Amniotic stem cell (primary cell): ENCODE measurements at places on chromosomes 4 and X.

GRCh38 chr4:110643096-110643495 is 20.2 kb upstream of the PITX2 start:
- DNase-seq: no peak

- no peak for DNase-seq
Observed at GRCh38 chrX:134749706-134750445, 91.6 kb upstream of the PLAC1 start.

- DNase-seq: no peak
Observed at GRCh38 chr4:140297221-140297570, 76.2 kb upstream of the SCOC start.

GRCh38 chrX:71067712-71068043 is 456 bp downstream of the SNX12 start:
- DNase-seq: no peak

- no peak for DNase-seq
Observed at GRCh38 chr4:131063878-131064277, 1967.9 kb downstream of the C4orf33 start.

GRCh38 chrX:21840193-21840545 is 752 bp downstream of the MBTPS2 start:
- no peak for DNase-seq
